NCI-H1436 treated with DMSO at 0.1 percent for 48 hours (cell line): ENCODE measurements at places on chromosomes 5 and 9.

DNA sequence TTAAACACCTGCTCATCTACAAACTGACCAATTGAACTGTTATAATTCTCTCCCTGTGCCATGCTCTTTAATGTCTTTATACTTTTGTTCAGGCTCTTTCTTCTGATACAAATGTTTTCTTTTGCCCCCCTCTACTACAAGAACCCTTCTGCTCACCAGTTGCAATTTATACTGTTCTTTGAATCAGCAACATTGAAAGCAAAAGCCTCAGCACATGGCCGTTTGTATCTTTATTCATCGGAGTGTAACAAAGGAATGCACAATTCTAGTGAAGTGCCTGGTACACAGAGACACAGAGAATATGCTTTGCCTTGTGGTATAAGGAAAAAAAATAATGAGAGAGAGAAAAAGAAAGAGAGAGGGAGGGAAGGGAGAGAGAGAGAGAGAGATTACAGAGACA, 547.1 kb downstream of the CDH12 start:
- DNase-seq, result no peak

DNA sequence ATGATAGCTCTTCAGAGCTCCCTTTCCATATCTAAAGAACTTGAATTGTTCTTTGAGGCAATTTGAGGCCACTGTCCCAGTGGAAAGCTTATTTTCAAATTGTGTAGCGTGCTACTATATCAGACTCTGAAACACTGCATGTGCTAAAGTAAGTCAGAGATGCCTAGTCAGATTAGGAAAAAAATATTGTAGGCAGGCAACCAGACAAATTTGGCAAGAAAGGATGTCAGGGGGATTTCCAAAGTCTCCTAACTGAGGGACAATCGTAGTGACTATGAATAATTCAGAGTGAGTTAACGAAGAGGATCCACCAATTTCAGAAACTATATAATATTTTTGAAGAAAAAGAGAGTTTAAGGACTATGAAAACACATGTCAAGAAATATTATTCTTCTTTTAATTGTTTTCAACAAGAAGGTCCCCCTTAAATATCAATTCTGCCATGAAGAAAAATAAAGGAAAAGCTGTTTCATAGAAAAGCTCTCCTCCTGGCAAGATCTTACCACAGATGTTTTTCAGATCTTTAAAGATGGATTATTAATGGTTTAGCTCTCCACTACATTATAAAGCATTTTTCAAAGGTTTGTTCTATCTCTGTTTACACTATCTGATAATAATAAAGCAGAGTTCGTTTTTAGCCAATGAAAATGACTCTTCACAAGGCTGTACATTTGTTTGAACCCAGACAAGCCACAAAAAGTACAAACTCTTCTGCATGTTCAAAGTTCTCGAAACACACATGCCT, 273.5 kb upstream of the PTGER4 start:
- DNase-seq, result no peak

DNA sequence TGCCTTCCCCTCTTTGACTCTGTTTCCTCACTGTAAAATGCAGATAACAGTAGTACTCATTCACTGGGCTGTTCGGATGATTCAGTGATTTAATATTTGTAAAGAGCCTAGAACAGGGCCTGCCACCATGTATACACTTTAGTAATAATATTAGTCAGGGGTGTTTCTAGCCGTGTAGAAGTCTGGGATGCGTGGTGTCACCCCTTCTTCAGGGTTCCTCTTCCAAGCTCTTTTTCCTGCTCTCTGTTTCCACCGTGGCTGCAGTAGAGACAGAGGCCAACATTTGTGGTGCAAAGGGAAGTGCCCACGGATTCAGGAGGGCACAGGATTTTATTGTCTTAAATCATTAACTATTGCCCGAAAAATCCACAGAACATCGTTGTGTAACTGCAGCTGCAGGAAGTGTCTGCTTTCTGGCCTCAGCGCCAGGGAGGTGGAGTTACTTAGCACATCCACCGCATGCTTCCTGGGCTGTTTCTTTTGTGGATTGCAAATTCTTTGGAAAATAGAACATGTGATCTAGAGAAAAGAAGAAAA, 61.7 kb downstream of the TRIO start:
- DNase-seq, result no peak

- no peak for DNase-seq
Measured at GRCh38 chr9:107216329-107216728, 66.8 kb upstream of the RAD23B start.

DNA sequence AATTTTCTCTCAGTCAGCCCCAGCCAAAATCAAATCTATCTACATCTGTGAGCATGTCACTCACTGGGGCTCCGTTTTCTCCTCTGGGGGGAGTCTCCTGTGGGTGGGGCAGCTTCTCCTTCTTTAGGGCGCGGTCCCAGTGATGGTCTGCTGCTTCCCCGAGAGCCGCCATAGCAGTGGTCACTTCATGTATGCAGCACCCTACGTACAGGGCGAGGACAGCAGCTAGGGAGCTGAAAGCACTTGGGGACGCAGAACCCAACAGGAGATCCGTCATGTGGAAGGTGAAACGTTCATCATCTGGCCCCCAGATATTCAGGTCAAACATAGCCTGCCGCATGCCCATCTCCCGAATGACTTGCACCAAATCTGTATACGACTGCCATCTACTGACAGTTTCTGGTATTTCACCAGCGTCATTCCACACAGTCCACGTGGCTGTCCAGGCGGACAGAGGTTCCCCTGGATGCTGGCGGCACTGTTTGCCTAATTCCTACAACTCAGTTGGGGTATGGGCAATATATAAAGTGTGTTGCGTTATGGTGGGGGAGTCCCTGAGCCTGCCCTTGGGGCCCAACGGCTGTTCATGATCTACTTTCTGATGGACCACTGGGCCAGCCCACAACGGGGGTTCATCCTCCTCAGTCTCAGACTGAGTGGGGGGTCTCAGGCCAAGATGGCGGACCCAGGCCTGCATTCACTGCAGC, 795.0 kb downstream of the EFNA5 start:
- no peak for DNase-seq

DNA sequence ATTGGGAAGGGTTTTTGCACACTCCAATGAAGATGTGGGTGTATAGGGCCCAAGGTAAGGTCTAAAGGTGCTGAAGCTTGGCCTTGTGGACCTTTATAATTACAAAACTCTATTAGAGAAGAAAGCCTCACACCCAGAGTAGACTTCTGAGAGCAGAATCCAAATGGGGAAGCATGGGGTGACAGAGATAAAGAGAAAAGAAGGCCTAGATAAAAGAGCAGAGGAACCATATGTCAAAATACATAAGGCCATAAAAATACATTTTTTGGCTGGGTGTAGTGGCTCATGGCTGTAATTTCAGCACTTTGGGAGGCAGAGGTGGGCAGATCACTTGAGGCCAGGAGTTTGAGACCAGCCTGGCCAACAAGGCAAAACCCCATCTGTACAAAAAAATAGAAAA, 27.4 kb upstream of the TCERG1 start:
- DNase-seq, result no peak

DNA sequence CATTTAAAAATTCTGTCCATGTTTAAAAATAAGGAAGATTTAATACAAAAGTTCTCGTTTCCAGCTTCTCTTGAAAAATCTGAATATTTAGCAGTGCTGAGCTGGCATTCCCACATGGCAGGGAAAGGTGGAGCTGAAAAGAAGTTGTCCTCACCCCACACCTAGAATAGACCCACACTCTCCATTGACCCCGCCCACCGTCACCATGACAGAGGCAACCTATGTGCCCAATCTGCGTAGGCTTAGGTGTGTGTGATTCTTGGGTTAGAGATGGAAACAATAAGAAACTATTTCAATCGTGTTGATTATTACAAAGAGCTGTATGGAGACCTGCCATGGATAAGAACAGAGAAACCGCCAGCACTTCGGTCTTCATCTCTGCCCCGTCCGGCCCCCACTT, 8.9 kb upstream of the STK32A start:
- DNase-seq, result no peak

- DNase-seq, result no peak
Measured at GRCh38 chr9:26033336-26033735, 355.1 kb upstream of the TUSC1 start.

DNA sequence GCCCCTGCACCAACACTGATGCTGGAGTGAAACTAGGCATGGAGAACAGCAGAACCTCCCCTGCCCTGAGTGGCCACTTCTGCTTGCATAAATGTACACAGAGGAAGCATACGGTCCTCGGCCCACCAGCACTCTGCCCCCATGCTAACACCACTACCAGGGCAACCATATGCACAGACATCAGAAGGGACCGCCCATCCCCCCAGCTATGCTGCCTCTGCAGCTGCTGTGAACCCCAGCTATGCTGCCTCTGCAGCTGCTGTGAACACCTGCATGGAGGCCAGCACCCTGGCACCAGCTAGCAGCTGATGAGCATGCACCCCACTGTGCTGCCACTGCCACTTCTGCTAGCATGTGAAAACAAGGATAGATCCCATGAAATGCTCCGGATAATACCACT, 250.3 kb downstream of the TUSC1 start:
- DNase-seq, result no peak

- no peak for DNase-seq
Measured at GRCh38 chr9:134195558-134195957, 31.2 kb upstream of the RNU6ATAC start.

- no peak for DNase-seq
Measured at GRCh38 chr5:172611913-172612312, 29.1 kb upstream of the NEURL1B start.

DNA sequence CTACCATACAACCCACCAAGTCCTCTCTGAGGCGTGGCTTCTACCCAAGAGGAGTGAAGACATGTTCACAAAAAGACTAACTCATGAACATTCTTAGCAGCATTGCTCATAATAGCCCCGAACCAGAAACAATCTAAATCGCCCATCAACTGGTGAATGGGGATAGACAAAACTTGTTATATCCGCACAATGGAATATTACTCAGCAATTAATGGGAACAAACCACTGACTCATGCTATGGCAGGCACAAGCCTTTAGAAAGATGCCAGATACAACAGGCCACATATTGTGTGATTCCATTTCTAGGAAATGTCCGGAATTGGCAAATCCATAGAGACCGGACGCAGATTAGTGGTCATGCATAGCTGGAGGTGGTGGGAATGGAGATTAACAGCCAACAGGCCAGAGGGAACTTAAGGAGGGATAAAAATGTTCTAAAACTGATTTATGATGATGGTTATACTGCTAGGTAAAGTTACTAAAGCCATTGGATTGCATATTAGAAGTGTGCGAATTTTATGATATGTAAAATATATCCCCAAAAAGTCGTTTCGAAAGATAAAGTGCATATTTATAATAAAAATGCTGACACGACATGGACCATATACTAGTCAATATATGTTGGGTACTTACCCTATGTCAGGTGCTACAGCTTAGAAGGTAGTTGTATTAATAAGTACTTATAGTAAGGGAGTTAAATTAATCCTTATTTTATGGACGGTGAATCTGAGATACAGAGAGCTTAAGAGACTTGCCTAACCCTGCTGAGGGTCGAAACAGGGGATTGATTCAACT, 55.4 kb downstream of the LHX2 start:
- DNase-seq, result no peak

DNA sequence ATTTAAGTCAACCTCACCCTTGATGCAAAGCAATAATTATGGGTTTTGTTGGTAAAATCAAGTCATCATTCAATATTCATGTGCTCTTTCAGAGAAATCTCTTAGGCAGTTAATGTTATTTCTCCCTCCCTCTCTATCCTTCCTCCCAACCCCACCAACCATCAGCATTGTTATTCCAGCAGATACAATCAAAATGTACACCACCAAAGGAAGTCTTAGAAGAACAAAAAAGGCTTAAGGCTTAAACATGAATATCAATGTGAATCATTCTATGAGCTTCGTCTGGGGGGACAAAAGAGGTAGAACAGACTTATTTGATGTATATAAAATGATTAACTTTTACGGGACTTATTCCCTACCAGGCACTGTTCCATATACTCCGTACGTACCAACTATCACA, 404.4 kb downstream of the ARHGEF28 start:
- no peak for DNase-seq

DNA sequence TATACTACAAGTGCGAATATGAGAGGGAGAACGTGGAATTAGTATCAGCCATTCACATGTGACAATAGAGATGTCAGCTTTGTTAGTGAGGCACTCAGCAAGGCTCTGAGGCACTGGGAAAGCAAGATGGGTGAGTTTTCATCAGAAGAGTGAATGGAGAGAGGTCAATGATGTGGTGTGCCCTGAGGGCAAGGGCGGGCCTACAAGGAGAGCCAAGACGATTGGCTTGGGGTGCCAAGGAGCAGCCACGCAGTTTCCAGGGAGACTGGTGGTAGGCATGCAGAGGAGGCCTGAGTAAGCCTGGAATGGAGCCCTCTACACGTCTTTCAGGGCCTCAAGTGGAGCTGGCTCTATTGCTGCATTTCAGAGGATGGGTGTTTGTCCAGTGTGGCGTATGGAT, 24.7 kb downstream of the BTF3 start:
- DNase-seq, result no peak

- DNase-seq, result no peak
Measured at GRCh38 chr9:6535594-6535993, 109.9 kb downstream of the GLDC start.

DNA sequence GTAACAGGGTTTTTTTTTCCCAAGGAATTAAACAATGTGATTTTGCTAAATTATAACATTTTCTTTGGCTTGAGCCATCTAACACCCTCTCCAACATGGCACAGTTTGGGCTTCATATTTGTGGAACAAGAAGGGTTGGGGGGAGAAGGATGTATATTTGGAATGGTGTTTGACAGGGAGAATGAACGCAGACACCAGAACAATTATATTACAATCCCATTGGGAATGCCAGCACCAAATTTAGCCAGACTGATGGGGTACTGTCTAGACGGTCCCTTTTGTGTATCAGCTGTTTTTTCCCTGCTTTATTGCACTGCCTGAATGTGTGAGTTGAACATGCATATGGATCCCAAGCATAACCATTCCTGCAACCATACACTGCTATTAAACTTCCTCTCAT, 130.9 kb upstream of the TMEM161B start:
- DNase-seq, result no peak

- no peak for DNase-seq
Measured at GRCh38 chr9:16515879-16516301, 354.6 kb downstream of the BNC2 start.

DNA sequence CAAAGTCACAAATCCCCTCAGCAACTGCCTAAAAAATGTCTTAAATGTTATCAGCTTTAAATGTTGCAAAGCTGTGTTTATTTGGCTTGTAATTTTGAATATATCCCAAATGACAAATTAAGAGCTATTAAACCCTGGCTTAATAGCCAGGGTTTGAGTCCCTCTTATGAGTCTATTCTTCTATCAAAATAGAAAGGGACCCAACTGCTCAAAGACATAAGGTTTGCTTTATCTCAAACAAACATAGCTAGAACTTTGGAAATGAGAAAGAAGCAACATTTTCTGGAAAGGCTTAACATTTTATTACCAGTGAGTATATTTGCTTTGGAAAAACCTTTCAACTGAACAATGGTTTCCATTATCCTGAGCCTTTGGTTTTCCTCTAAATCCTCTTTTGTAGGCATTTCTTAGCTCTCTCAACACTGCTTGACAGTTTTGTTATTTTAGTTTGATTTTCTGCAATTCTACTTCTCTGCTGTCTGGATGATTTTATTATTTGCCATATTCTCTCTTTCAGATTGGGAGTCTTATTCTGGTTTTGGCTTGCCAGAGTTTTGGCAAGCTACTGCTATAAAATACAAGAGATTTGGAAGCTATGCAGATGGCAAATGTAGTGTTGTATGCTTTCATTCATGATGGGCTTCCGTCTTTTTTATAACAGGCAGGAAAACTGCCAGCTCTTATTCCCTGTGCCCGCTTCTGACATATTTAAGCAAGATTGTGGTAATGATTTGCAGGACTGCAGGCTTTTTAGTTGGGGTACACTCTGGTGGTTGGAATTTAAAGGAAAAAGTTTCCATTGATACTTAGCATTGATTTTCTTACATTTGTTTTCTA, 734.9 kb downstream of the DTWD2 start:
- no peak for DNase-seq
